Left lung (tissue), 14 donors: ENCODE measurements at places on chromosomes 4 and X. TPM values are rescaled to one million over a fixed set of nuclear protein-coding genes. Genes with fewer than 3 reads are reported as not detected.

DNA sequence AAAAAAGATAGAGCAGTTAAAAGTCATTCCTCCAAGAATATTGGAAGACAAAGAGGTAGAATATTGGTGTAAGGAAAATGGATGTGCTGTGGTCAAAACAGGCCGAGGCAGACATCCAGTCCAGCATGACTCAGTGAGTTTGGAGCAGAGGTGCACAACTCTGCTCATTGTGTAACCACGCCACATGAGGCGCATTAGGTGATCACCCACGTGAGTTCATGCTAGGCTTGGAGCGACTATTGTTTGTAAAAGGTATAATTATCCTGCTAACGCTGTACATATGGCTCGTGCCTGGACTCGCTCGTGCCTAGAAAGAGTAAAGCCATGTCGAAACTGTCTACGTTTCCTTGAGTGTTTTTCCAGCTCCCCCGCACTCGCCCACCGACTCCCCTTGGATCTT lies 23.9 kb downstream of the C4orf54 start:
- no peak overlapping the region for H3K27ac ChIP-seq
- H3K4me3 ChIP-seq, result no peak overlapping the region
- no peak for DNase-seq
- H3K4me1 ChIP-seq, result no peaks in the 10 kb centered on the region

DNA sequence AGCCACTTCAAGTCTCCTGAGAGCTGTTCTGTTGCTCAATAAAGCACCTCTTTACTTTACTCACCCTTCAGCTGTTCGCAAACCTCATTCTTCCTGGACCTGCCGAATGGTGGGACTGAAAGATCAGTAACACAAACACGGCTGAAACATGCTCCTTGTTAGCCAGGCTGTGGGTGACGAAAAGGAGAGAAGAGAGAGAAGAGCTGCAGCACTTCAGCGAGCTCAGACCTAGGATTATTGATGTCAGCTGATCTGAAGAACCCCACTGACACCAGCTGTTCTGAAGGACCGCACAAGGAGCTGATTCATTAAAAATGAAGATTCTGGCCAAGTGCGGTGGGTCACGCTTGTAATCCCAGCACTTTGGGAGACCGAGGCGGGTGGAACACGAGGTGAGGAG lies 2020.0 kb upstream of the ADGRL3 start:
- H3K27me3 ChIP-seq, result no peaks in the 10 kb centered on the region
- no peak for DNase-seq
- no peak overlapping the region for H3K27ac ChIP-seq
- H3K4me3 ChIP-seq, result no peak overlapping the region
- no peaks in the 10 kb centered on the region for H3K36me3 ChIP-seq

GRCh38 chr4:10715696-10716095 lies 31.1 kb upstream of the CLNK start:
- no peaks in the 10 kb centered on the region for H3K4me1 ChIP-seq
- H3K27me3 ChIP-seq, result no peaks in the 10 kb centered on the region
- H3K4me3 ChIP-seq, result no peak overlapping the region
- H3K36me3 ChIP-seq, result no peaks in the 10 kb centered on the region

TRPC5OS gene
- not detected for total RNA-seq

CENPU gene
- 11.6 TPM for total RNA-seq

NPY2R gene
- total RNA-seq, result not detected

- H3K36me3 ChIP-seq, result no peaks in the 10 kb centered on the region
- H3K27me3 ChIP-seq, result peaks cover 100% of the 10 kb centered on the region
- no peak overlapping the region for H3K4me3 ChIP-seq
- no peak overlapping the region for H3K27ac ChIP-seq
- DNase-seq, result no peak
Observed at GRCh38 chr4:110637408-110638088, 14.7 kb upstream of the PITX2 start.

- no peaks in the 10 kb centered on the region for H3K4me1 ChIP-seq
- H3K27ac ChIP-seq, result no peak overlapping the region
- H3K27me3 ChIP-seq, result no peaks in the 10 kb centered on the region
- no peaks in the 10 kb centered on the region for H3K36me3 ChIP-seq
Observed at GRCh38 chr4:168162604-168163003, 70.3 kb downstream of the ANXA10 start.
